Endothelial cell (in vitro differentiated cells): ENCODE measurements at places on chromosomes 5 and 9.

DNA sequence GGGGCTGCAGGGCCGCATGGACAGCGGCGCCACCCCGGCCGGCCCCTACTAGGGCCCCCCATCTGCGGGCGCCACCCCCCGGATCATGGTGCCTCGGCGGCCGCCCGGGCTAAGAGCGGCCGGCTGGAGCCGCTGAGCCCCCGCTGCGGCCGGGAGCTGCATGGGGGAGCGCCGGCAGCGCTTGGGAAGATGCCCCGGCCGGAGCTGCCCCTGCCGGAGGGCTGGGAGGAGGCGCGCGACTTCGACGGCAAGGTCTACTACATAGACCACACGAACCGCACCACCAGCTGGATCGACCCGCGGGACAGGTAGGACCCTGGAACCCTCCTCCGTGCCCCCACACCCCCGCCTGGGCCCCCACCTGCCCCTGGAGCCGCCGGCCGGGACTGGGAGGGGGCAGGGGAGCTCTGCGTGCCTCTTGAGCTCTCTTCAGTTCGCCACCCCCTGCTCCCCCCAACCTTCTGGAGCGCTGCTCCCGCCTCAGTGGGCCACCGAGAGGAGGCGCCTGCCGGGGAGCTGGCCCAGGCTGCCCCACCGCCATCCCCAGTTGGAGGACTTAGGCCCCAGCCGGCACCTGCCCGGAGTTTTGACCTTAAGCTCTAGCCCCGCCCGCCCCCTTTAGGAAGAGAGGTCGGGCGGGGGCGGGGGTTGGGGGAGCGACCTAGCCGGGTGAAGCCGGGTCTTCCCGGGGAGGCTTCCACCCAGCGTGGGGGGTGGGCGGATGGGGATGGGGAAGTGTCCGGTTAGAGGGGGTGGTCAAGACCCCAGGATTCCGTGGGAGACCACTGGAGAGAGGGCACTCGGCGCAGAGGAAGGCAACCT lies 730 bp downstream of the WWC1 start:
- DNase-seq, result peak; percentile 35

GRCh38 chr5:111551161-111551560 lies 38.8 kb upstream of the STARD4 start:
- DNase-seq, result no peak

DNA sequence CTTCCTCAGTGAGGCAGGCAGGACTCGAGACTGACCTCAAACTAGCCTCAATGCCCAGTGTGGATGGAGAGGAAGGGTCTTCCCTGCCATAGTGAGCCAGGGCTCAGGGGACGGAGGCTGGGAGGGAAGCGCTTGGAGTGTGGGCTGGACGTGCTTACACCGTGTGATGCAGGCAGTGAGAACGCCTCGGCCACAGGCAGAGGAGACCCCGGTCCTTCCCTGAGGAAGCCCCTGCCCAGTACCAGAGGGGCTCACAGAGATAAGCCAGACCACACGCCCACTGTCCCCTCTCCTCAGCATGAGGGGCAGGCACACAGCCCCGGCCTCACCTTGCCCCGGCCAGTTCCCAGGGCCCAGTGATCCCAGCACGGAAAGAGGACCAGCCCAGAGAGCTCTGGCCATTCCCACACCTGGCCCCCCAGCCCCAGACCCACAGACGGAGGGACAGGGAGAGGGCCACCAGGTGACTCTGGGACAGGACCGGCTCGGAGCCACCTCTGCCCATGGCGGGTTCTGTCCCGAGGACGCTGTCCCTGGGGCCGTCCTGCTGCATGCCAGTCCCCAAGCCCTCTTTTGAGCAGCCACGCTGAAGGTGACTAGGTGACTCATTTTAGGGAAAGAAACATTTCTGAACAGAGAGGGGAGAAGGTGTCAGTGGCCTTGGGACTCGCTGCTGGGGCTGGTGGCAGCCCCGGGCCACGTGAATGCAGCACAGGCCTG lies 6.0 kb upstream of the NSMF start:
- no peak for DNase-seq

DNA sequence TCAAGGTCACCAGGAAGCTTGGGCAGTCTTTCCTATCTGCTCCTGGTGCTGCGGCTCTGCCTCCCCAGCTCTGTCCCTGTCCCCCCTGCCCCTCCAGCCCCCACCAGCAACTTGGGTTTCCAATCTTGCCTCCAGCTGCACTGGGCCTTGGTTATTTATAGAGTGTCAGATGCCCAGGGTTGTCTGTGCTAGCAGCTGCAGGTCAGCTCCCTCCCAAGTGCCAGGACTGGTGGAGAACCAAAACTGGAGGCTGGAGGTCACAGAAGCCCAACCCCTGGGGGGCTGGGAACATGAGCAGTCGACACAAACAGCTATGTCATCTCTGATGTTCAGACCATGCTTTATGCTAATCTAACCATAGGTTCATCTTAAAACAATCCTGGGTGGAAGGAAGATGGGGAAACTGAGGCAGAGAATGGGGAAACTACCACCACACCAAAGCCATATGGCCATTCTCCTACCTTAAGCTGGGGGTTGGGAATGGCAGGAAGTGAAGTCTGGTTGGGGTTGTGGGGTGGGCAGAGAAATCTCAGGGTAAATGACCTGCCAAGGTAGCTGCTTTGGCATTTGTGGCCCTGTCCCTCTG lies 1.7 kb downstream of the TPM2 start:
- no peak for DNase-seq

DNA sequence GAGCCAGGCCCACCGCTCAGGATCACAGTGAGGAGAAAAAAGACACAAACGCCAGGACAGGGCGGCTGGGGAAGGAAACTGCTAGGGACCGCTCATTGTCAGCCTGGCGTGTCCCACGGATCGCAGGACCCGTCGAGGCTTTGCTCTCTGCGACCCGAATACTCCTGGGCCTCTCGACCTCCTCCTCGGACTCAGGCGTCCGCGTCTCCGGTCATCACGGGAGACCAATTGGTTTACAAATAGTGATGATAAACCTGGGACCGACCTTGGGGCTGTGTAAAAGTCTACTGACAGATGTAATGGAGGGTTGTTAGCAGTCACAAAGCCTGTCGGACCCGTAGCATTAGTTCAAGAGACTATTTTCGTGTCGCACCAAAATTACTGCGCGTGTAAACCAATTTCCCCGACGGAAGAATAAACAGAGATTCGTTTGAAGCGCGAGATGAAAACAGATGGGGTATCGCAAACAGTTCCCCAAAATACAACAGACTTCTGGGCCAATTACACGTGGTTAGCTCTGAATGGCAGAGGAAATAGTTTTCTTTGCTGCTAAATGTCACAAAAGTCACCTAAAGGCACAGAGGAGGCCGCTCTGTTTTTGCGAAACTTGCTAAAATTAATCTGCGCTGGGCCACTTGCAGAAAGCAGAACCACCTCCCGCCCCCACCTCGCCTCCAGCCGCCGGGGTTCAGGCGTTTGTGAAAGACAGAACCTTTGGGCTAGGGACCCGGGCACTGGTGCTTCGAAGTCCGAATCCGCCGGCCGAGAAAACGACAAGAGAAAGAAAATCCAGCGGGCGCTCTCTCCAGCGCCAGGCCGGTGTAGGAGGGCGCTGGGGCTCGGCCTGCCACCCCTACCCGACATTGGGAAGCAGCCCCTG lies 67.6 kb downstream of the FOXD1 start:
- no peak for DNase-seq

DNA sequence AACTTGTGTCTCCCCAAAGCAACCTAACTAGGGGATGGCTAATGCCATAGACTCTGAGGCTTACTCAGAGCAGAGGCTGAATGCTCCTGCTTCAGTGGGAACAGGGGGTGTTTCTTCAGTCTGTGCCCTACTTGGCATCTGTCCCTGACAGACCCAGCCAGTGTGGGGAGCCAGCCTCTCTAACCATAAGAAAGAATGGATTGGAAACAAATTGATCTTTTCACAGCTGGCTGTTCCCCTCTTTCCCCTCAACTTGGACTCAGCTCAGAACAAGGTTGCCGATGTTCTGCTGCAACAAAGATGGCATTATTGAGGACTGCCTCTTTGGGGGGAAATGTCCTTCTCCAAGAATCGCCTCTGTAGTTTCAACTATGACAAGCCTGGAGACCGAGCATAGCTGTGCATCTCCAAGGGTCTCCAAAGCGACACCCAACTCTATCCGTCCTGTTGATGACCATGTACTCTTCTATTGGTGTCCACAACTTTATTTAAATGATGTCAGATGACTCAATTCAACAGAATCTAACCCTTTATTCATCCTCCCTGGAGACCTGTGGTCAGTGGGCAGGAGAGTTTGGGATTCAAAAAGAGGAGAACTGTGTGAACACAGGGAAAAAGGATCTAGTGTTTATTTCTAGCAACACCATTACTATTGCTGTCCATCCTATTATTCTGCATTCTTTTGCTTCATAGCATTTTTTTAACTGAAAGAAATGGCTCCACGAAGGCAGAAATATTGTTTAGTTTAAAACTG lies 24.7 kb upstream of the TNC start:
- no peak for DNase-seq

DNA sequence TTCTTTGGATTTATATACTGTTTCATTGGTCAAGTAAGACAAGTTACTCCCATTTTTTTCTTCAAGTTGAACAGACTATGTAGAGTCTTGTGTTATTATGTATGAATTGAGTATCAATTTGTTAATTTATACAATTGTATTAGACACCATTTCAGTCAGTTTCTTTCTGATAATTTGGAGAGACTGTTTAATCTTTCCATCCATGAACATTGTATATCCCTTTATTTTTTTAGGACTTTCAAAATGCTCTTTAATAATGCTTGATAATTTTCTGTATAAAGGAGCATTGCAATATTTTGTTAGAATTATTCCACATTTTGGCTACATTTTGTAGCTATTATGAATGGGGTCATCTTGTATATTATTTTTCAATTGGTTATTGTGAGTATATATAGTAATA lies 69.1 kb upstream of the PJA2 start:
- DNase-seq, result no peak

DNA sequence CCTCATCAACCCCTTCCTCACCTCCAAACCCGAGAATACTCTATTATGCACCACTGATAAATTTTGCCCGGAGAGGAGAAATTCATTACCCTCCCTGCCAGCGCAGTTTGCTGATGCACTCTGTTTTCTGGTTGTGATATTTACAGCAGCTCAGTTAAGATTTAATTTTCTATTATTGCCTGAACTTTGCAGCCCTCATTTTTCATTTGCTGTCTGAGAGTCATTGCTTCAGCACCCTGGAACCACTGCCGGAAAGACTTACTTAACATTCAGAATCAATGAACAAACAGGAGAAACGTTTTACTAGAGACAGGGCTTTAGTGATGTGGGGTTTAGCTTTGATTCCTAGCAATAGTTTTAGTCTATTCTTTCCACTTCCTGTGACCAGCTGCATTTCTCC lies 56.7 kb upstream of the MAMDC2 start:
- no peak for DNase-seq

DNA sequence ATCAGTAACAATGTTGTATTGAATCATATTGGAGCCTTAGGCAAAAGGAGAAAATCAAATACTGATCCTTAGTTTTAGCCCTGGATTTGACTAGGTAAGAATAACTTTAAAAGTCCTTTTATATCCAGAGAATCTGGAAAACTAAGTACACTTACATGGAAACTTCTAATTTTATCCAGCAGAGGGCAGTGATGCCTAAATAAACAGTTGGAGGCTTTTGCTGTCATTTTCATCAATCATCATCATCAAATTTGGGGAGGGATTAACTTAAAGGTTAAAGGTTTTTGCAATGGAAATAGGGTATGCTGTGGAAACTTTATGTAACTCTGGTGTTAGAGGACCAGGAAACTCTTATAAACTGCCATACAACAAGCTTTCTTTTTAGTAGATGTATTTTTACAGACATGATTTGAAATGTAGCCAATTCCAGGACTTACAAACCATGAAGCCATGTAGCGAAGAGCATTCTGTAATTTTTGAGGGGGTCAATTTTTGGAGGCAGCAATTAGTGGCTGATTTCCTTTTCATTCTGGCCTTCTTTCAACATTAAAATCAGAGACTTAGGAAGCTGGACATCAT lies 112.7 kb downstream of the OSTF1 start:
- DNase-seq, result no peak

- no peak for DNase-seq
Measured at GRCh38 chr9:28155067-28155466, 581.8 kb upstream of the C9orf72 start.

DNA sequence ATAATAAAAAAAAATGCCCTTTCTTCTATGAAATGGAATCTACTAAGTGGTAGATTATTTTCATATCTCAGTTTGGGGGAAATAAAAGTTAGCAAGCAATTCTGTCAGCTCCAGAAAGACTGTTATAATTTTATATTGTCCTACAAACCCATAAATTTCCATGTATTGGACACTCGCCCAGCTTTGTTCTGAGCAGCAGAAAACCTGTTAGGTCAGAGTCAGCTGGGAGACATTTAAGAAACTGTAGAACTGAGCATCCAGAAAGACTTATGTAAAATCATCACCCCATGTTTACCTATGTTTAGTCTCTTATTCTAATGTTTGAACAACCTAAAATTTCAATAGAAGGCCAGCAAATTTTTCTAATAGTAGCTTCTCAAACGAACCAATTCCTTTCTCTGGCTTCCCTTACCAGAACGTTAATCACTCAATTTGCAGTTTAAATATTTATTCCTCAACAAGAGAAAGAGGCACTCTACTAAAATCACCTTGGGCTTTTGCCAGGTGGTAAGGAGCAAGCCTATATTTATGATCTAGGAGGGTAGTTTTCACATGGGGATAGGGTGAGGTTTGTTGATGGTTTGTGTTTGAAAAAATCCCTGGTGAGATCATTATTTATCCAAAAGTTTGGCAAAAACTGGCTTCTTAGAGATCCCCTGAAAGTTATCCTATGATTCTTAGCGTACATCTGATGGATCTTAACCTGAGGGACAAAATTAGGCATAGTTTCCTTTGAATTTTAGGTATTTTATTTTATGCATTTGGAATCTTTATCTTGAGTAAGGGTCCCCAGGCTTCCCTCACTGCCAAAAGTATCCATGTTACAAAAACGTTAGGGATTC lies 34.4 kb downstream of the MACROH2A1 start:
- no peak for DNase-seq

GRCh38 chr9:33014665-33015014 lies 10.4 kb upstream of the DNAJA1 start:
- DNase-seq, result no peak

DNA sequence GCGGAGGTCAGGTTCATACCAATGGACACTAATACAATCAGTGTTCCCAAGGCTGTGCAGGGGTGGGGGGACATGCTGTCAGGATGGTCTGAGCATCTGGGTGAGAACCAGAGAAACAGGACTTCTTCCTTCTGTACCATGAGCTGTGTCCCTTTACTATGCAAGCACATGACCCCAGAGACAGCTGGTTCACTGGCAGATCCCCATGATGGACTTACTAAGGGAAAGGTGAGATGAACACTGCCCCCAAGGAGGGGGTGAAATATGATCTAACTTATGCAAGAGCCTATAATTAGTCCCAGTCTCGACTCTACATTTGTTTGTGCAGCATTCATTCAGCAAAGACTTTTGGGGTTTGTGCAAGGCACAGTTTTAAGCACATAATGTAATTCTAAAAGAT lies 91.4 kb downstream of the LIFR start:
- DNase-seq, result no peak

DNA sequence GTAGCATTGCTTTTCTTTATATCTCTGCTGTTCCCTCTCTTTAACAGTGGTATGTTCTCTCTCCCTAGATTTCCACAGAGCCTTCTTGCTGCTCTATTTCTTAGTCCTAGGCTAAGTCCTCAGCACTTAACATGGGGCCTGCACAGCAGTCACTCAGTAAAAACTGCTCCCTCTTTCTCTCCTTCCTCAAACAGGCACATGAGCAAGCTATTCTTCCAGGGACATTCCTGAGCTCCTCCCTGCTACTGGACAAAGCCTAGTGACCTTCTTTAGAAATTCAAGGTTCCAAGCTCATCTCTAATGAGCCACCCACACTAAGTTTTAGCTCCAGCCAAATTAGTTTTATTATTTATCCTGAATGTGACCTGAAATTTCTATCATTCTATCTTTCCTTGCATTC lies 39.5 kb downstream of the TRIM32 start:
- no peak for DNase-seq
